ENCODE measurements at places on chromosomes 5 and 9.

DNA sequence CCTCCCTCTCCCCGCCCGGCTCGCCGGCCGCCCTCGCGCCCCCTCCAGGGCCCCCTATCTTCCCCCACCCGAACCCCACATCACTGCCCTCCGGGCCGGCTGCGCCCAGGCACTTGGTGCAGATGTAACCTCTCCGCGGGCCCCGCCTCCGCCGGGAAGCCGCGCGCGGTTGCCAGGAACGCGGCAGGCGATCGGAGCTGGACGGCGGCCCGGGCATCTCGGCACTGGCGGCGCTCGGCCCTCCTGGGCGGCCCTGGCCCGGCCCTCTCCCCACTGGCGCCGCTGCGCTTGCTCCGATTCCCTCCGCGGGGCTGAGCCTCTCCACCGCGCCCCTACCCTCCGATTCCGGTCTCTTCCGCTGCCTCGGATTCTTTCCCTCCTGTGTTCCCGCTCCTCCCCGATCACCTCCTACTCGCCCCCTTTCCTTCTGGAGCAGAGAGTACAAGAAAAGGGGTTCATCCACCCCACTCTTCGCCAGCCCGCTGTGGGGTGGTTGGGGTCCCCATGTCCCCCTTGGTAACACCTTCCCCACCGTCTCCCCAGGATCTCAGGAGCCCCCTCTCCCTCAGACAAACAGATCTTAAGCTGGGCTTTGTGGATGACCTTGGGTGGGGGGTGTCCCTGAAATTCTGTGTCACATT is 70.6 kb downstream of the C9orf50 start:
- peak; percentile 28 for DNase-seq

GRCh38 chr5:160797020-160797419 is 55.0 kb downstream of the ATP10B start:
- DNase-seq, result no peak

DNA sequence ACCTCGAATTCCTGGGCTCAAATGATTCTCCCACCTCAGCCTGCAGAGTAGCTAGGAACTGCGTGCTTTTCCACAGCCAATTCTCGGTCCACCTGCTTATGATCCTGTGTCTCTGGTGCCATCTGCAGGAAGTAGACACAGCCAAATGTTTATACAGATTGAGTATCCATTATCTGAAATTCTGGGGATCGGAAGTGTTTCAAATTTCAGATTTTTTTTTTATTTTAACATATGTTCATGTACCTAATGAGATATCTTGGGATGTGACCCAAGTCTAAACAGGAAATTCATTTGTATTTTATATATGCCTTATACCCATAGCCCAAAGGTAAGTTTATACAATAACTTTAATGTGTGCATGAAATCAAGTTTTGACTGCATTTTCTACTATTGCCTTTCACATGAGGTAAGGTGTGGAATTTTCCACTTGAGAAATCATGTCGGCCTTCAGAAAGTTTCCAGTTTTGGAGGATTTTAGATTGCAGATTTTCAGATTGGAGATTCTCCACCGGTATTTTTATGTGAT is 89.5 kb downstream of the ESM1 start:
- peak; percentile 14 for DNase-seq

- DNase-seq, result no peak
These were observed 8.0 kb upstream of the OR1Q1 start for GRCh38 chr9:122606587-122606986.

GRCh38 chr5:90898326-90899013 is 339.9 kb downstream of the ADGRV1 start:
- DNase-seq, result no peak

DNA sequence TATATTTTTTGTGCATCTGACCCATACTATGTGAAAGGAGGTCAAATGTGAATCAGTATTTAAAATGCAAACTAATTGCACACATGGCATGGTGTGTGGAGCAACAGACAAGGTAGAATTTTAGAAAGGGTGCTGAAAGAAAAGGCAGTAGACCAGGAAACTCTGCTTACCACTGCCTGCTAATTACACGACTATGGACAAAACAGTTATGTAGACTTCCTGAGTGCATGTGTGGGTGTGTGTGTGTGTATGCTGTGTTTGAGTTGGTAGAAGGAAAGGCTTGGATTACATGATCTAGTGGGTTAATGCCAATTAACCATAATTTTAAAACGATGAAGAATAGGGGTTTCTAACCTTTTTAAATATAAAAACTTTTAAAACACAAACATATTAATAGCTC is 349.9 kb downstream of the SH3GL2 start:
- DNase-seq, result no peak

DNA sequence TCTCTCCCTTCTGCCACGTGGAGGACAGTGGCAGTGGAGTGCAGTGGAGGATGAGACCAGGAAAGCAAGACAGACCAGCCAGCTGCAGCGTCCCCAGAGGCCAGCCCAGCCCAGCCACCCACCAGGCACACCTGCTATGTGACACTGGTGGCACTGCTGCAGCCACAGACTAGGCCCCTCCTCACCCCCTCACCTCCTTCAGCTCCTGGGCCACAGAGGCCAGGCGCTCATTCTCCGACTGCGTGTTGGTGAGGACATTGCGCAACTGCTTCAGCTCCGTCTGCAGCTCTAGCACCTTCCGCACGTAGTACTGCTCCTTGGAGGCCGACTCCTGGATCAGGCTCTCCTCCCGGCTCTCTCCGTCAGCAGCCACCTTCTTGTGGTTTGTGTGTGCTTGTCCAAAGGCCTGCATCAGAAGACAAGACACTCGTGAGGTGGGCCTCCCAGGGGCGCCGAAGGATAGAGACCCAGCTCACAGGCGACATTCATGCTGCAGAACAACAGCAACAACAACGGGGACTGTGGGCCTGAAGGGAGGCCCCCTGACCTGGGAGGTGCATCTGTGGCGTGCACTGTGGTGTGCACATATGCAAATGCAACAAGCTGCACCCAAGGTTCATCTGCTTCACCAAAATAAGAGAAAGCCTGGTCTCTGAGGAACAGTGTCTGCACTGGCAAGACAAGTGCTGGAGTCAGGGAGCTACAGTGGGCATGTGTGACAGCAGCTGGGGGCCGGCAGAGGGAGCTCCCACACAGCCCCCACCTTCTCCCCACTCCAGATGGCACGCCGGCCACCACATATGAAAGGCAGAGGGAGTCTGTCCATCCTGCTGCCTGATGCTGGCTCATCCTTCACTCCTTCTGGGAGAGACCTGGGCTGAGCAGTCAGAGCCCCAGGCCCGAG is 35.5 kb downstream of the BICD2 start:
- DNase-seq, result no peak

GRCh38 chr9:121786543-121786948 is 135.1 kb downstream of the DAB2IP start:
- no peak for DNase-seq

DNA sequence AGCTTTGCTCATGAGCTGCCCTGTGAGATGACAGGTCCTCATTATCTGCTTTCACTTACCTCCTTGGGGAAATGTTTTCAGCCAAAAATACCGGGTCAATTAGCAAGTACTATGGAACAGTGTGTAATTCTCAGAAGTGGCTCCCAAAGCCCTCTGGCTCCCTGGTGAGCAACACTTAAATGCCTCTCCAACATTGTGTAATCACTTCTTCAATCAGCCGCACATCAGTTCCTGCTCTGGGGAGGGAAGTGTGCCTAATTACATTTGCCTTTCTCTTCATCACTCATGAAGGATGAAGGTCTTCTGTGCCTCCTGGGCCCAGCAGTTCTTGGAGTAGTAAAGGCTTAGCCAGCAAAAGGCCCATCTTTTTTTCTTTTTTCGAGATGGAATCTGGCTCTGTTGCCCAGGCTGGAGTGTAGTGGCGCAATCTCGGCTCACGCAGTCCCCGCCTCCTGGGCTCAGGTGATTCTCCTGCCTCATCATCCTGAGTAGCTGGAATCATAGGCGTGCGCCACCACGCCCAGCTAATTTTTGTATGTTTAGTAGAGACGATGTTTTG is 23.1 kb downstream of the NIM1K start:
- no peak for DNase-seq

- DNase-seq, result no peak
These were observed 1342.4 kb upstream of the DMAC1 start for GRCh38 chr9:9142001-9142400.

GRCh38 chr5:116035123-116035522 is 2.9 kb downstream of the ARL14EPL start:
- DNase-seq, result no peak

GRCh38 chr5:448766-449090 is 5.8 kb downstream of the EXOC3 start:
- DNase-seq, result no peak

- DNase-seq, result no peak
These were observed 174.6 kb upstream of the IL12B start for GRCh38 chr5:159504857-159505304.

DNA sequence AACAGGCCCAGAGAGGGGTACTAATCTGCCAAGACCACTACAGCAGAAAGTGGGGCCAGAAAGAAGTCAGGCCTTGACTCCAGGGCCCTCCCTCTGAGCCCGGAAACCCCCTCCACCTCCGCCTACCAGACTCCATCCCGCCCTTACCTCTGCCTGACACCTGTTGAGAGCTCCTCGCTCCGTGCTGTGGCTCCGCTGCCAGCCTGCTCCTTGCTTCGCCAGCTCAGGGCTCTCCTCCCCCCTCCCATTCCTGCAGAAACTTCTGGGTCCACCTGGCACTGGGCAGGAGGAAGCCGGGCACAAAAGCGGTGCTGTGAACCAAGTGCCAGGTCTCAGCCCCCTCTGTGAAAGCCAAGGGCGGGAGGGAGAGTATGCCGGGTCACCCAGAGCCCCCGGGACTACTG is 6.4 kb upstream of the ST6GALNAC6 start:
- DNase-seq, result no peak

GRCh38 chr5:163696579-163696887 is 191.1 kb downstream of the MAT2B start:
- DNase-seq, result no peak

DNA sequence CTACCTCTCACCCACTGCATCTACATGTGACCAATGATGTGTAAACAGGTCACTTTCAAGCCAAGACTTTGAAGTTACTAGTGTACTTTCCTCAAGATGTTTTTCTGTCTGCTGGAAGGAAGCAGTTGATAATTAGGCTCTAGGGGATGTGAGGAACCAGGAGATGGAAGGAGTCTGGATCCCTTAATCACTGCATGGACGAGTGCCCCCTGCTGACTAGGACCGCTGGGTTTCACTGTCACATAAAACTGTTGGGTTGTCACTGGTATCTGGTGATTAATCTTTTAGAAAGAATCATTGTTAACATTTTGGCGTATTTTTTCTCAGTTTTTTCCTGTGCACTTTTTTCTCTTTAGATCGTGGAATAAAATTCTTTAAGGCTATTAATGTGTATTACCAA is 79.5 kb downstream of the SREK1 start:
- no peak for DNase-seq

DNA sequence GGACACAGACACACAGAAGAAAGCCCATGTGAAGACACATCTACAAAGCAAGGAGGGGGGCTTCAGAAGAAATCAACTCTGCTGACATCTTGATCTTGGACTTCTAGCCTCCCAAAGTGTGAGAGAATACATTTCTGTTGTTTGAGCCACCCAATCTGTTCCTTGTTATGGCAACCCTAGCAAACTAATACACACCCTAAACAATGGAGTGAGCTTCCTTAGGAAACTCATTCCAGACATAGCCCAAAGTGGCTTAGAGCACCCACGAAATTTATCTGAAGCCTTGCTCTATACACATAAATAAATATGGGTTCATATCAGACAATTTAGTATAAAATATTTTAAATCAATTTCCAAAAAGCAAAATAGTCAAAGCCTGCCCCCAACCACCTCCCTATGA is 7.6 kb upstream of the TBC1D2 start:
- DNase-seq, result no peak

DNA sequence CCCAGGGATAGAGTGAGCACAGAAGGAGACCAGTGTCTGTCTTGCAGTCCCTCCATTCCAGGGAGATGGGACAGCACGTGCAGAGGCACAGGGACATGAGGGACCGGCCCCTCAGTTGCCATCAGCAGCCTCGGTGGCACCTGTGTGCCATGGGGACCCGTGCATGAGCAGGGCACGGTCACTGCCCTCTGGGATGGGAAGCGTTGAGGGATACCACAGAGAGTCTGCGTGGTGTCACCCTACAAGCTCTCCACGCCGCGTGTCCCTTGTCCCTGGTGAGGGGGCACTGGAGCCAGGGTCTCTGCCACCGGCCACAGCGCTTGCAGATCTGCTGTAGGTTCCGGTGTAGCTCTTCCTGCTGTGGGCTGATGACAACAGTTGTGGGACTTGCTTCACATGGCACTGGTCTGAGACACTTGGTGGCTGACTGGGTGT is 108.1 kb downstream of the CACNA1B start:
- no peak for DNase-seq

DNA sequence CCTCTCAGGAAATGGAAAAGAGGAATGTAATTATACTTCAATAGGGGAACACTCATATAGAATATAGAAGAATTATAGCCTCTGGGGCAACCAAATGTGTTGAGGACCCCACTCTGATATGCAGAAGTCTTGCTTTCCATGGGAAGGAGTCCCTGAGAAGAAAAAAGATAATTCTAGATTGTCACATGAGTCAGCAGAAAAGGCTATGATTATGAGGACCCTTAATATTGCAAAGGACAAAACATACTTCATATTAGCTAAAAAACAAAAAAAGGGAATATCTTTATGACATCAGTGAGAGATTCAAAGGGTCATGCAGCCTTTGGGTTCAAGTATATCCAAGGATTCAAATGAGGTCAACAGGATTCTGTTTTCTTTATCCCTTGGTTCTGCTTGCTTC is 119.5 kb downstream of the PIK3R1 start:
- no peak for DNase-seq

GRCh38 chr5:168364750-168365550 is 73.5 kb downstream of the WWC1 start:
- DNase-seq, result no peak

DNA sequence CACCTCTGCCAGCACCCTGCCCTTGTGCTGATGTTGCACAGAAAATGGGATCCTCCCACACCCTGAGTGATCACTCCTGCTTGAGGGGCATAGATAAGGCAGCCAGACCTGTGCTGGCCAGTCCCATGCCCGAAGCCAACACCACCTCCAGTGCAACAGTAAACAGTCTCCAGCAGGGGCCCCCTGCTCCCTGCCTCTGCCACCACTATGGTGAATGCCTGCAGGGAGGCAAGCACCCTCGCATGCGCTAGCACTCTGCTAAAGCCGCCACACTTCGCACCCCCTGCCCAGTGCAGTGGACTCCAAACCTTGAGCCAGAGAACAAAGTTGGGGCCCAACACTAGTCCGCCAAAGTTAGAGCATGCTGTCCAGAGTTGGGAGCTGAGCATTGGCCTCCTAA is 118.7 kb downstream of the PJA2 start:
- no peak for DNase-seq

DNA sequence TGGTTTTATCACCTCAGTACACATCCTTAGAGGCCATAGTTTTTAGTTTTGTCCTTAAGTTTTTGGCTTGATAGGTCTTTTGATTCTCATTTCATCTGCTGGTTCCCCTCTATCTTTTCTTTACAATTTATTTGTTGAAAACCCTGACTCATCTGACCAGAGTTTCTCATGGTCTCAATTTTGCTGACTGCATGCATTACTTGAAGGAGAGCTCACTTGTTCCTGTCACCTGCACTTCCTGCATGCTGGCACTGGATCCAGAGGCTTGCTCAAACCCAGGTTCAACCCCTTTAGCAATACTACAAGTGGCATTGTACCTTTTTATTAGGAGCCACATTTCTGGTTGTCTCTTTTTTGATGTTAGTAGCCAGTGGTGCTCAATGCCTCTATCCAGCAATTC is 26.7 kb downstream of the FBXO10 start:
- no peak for DNase-seq
